ENCODE measurements at places on chromosomes 5 and 9.

DNA sequence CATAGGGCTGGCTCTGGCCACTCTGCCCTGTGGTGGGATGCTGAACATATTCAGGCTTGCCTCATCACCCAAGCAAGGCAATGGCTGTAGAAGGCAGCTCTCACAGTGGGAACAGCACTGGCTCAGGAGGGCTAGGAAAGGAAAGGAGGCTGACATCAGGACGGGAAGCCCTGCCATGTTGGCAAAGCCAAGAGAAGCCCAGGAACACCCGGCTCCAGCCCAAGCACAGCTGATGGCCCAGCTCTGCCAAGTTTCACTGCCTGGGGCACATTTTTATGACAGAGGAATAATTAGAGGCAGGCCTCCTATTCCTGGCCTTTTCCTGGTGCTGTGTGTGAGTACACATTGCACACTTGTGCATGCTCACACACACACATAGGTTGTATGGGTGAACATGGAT lies 163.6 kb upstream of the SMIM23 start:
- DNase-seq: no peak

- peak; percentile 70 for DNase-seq
Measured at GRCh38 chr5:179326122-179326927, 18.9 kb downstream of the ADAMTS2 start.

GRCh38 chr9:136829981-136830885 lies 12.0 kb upstream of the AJM1 start:
- DNase-seq: peak; percentile 45

DNA sequence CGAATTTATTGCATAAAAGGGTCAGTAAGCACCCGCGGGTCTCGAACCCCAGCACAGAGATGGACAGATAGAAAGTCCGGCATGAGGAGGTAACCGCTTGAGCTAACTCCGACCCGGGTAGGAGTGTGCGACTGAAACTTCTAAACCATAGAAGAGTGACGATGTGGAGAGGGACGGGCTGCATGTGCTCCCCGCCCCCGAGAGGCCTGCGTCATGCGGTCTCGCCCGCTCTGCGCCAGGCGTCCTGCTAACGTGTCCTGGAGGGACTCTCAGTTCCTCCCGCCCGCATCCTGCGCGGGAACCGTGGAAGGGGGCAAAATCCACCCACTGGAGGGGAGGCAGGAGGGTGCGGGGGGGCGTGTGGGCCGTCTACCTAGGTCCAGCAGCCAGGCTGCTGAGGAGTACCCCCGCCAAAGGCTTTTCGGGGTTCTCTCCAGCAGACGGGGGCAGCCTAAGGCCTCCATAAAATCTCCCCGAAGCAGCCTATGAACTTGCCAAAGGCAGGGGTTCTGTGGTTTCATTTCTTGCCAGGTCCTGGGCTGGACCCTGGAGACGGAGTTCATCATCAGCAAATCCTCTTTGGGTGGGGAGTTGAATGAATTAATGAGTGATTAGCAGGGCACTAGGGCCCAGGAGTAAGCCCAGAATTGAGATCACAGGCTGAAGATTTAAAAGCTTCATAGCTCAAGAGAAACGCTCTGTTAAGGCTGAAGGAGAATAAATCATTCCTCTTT lies 51.9 kb downstream of the TGFBI start:
- DNase-seq: peak; percentile 95

GRCh38 chr9:95336281-95336680 lies 18.8 kb upstream of the FANCC start:
- DNase-seq: no peak

GRCh38 chr5:178418471-178419010 lies 171.7 kb downstream of the COL23A1 start:
- DNase-seq: peak; percentile 15

GRCh38 chr5:144060598-144060997 lies 109.9 kb downstream of the YIPF5 start:
- no peak for DNase-seq

DNA sequence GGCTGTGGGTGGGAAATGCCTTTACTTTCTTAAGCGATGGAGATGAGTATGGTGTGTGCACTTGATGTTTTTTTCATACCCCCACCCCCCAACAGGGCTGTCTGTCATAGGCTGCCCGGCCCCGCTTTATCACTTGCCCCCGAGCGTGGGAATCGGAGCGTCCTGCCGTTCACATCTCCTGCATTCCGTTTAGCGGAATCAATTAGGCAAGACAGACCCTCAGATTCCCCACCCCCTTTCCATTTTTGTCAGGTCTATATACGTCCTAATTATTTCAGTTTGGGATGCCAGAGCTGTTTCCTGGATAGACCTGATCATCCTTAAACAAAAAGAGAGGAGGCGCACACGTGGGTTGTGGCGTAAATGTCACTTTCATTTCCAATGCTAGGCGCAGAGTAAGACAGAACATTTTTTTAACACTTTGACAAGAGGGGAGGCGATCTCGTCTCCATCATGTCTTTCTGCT lies 217.2 kb downstream of the MEF2C start:
- DNase-seq: no peak

DNA sequence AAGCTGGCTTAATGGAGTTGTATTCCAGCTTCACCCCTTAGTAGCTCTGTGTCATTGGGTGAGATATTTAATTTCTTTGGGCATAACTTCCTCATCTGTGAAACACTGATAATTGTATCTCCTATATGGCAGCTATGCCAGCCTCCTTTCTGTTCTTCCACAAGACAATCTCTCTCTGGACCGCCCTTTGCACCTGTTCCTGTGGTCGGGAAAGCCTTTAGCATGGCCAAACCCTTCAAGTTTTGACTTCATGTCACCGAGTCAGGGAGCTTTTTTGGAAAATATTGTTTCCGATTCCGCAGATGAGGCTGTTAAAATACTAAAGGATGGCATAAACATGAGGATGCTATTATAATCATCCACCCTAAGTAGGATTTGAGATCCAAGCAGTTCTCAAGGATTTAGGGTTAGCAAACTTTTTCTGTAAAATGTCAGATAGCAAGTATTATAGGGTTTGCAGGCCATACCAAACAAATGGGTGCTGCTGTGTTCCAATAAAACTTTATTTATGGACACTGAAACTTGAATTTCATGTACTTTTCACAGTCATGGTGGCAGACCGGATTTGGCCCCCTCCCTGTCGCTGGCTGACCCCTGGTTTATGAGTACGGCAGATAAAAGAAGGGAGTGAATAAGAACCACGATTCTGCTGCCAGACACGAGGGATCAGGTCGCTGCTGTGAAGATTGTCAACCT lies 695 bp upstream of the NDFIP1 start:
- DNase-seq: no peak

- DNase-seq: no peak
Measured at GRCh38 chr9:38228331-38229103, 159.5 kb upstream of the SHB start.

DNA sequence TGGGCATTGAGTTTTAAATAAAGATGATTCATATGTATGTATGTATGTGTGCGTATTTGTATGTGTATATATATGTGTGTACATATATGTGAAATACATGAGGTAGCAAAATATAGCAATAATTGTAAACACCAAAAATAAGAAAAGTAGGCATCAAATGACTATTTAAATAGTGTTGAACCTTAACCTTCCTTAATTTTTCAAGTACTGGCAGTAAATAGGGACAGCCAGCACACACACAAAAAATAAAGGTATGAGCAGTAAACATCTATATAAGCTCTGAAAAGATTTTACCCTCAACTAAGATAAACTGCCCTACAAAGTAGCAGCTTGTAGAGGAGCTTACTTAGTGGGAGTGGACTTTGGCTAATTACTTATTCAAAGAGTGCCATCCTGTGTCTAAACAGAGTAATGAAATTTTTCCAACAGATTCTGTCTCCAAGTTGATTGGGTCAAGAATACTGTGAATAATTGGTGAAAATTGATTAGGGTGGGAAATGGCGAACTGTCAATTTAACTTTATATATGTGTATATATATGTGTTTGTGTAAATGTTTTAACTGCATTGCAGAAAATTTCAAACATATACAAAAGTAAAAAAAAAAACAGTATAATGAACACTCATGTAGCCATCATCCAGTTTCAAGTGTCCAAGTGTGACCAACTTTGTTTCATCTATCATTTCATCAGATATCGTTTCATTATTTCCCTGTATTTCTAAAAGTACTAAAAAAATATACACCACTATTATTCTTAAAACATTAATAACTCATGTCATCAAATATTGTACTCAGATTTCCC lies 2.0 kb upstream of the ADAMTS6 start:
- no peak for DNase-seq

DNA sequence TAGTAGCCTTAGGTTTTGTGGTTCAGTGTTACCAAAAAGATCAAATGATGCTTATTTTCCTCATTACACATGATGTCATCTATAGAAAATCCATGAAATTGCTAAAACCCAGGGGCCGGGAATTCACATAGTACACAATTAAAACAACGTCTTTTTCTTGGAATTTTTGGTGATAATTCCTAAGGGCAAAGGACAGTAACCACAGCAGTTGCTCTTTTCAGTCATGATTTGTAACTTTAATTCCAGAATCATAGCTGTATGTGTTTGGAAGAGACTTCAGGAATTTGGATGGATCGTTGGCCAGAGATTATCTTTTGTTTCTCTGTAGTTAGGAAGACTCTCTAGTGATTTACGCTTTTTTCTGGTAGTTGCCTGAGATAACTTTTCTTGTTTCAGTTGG lies 748.7 kb downstream of the TLE4 start:
- DNase-seq: no peak

- DNase-seq: no peak
Measured at GRCh38 chr9:71326360-71326759, 204.9 kb upstream of the TRPM3 start.

DNA sequence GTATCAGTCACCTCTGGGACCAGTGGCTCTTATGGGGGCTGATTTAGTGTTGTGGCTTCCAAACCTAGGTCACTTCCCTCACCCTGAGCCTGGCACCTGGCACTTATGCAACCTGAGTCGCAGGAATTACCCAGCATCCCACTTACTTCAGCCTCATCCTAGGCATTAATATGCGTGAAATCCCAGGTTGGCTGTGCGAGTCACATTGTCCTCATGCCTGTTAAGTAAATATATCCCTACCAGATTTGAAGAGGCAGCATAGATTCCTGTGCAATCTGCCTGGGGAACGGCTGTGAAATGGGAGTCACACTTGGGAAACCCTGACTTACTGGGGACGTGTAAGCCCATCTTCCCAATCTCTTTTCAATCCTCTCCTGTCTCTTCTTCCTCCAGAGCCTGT lies 42.7 kb upstream of the AKNA start:
- DNase-seq: no peak

DNA sequence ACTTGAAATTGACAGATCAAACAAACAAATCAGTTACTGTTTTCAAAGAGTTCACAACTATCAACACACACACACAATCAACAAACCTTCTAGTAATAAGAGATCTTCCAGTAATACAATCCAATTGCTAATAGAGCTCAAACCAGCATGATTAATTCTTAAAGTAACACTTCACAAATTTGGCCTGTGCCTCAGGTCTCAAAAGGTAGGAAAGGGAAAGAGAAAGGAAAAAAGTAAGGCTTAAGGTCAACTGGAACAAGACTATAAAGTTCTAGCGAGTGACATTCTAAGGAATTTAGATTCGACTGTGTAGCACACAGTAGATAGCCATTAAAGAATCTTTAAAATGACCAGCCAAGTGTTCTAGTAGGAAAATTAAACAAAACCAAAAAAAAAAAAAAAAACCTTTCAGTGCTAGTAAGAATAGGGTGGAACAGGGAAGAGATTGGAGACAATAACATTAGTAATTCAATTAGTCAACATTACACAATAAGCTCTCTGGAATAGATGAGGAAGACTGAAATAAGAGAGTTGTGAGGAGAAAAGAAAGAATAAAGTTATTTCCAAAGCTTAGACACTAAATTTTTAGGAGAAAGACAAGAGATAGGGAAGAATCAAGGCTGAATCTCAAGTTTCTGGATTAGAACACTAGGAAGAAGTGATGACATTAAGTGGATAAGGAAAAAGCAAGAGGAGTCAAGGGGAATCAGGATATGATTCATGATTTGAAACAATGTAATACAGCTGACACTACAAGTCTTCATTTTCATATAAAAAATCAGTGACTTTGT lies 86.1 kb downstream of the FBXL17 start:
- no peak for DNase-seq

DNA sequence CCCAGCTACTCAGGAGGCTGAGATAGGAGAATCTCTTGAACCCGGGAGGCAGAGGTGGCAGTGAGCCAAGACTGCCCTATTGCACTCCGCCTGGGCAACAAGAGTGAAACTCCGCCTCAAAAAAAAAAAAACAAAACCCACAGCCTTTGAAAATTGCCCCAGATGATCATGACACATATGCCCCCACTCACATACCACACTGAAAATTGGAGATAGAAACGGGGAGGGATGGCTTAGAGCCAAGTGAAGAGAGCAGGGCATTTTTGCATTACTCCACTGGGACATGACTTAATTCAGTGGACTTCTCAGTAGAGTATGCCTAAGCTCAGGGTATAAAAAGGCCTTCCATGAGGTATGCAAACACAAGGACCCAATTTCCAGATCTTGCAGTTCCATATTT lies 309.3 kb downstream of the BNC2 start:
- no peak for DNase-seq

- no peak for DNase-seq
Measured at GRCh38 chr5:88226881-88227450, 41.7 kb downstream of the TMEM161B start.

GRCh38 chr9:5869315-5870019 lies 21.2 kb upstream of the MLANA start:
- DNase-seq: no peak

GRCh38 chr9:100459963-100460362 lies 13.0 kb upstream of the TMEFF1 start:
- no peak for DNase-seq

DNA sequence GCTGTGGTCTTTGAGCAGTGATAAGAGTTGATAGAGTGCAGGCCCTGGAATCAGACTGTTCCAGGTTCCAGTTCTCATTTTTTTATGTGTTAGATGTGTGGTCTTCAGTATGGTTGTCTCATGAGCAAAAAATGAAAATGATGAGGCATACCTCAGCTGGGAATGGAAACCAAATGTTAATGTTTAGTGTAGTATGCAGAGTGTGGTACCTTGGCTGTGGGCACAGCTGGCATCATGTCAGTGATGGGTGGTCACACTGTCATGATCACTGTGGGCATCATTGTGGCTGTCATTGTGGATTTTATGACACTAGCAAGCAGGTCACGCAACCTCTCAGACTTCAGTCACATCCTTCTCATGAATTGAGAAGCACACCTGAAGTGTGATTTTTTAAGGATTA lies 6.4 kb downstream of the ABLIM3 start:
- DNase-seq: no peak

GRCh38 chr5:2724031-2724581 lies 27.4 kb downstream of the IRX2 start:
- DNase-seq: no peak

- no peak for DNase-seq
Measured at GRCh38 chr5:154409230-154409840, 36.5 kb upstream of the SAP30L start.

GRCh38 chr9:18379073-18379811 lies 94.7 kb upstream of the ADAMTSL1 start:
- DNase-seq: no peak

GRCh38 chr9:89497257-89497963 lies 503 bp downstream of the SEMA4D start:
- DNase-seq: no peak

DNA sequence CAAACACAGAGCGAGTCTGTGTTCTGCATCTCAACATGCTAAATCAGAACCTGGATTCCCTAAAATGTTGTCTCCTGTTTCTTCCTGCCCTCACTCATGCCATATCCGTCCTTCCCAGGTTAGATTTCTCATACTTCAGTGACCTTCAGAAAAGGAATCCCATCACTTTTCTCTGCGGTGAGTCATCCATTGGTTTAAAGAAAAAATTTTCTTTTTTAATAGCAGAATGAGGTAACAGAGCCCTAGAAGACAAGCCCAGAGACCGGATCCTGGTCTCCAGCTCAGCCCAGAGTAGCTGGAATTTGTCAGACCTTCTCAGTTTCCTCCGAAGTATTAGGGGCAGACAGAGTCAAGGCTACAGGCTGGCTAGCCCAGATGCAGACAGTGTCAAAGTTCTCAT lies 143.2 kb upstream of the DMRT1 start:
- no peak for DNase-seq

Data from aorta (tissue), 5 donors.